ENCODE measurements at places on chromosomes 4 and X. TPM values are rescaled to one million over a fixed set of nuclear protein-coding genes. Genes with fewer than 3 reads are reported as not detected.
A peak's percentile ranks its signal among the peaks of the same experiment; 100 is the strongest.

PRRG3 gene
- not detected for total RNA-seq

MAGIX gene
- 0.59 TPM for total RNA-seq

CAPN6 gene
- total RNA-seq: not detected

TCEAL5 gene
- not detected for total RNA-seq

DNA sequence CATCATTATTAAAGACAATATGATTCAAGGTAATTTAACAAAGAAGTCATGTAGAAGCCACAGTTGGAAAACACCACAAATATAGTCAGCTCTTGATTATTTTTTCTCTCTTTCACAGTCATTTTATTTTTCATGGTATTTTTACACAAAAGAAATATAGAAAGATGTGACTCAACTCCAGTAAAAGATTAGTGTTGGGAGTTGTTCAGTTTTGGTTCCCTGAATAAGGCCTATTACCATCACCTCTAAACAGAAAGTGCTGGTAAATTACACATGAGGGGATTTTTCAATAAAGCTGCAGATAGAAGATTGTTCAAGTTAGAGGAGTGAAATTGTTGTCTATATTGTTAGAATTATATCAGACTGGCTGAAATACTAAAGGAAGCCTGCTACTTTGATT, 107.0 kb downstream of the DDIT4L start:
- no peak for DNase-seq

DNA sequence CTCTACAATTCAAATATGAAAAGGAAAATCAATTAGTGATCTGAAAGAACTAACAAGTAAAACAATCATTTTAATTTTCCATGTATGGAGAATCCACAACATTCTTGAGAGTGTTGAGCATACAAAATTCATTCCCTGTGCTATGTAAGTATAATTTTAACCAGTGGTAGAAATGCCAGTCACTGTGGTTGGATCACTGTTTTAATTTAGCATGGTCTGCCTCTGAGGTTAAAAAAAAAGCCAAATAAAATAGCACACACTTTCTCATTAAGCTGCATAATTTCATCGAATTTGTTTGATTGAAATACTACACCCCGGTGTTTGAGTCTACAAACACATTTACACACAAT, 185.5 kb upstream of the STS start:
- no peak for DNase-seq

DNA sequence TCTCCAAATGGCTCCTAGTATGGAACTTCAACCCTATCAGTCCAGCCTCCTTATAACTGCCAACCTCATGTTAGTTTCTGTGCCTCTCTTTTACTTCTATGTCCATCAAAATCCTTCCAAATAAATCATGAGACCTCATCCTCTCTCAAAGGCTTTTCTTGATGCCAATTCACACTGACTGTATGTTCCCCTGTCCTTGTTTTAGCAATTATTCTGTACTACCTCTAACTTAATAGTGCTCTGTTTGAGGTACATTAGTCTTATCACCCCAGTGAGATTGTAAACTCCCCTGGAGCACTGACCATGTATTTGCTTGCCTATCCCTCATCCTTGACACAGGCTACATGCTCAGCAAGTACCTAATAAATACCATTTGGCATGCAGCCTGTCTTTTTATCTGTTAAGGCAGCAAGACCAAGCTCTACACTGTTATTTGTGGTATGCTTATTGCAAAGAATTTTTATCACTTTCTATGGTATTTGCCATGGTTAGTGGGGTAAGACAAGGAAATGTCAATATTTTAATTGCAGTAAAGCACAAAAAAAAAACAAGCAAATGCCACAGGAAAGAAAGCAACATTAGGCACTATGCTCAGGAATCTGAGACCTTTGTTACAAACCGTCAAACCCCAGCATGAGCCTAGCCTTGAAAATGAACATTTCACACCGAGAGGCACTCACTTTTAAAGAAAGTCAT, 119.2 kb downstream of the SMARCA1 start:
- DNase-seq: no peak

DNA sequence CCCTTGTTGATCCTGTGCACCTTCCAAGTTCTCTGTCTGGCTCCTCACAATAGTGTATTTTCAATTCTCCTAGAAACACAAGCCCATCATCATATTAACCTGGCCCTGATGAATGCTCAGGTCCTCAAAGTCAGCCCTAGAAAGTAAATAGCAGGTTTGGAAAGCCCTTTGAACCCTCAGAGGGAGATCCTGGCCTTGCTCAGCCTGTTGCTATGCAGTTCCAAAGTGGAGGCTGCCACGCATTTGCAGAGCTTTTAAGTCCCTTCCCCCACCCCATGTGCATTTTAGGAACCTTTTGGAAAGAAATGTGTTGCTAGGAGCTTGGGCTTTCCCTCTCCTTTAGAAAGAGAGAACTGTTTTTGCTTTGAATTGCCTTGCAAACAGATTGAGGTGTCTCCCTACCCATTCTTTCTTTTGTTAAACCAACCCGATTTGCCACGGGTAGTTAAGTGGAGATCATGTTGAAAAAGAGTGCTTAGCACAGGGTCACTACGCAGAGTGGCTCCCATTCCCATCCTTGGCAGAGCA, 12.2 kb downstream of the MAMLD1 start:
- no peak for DNase-seq

DNA sequence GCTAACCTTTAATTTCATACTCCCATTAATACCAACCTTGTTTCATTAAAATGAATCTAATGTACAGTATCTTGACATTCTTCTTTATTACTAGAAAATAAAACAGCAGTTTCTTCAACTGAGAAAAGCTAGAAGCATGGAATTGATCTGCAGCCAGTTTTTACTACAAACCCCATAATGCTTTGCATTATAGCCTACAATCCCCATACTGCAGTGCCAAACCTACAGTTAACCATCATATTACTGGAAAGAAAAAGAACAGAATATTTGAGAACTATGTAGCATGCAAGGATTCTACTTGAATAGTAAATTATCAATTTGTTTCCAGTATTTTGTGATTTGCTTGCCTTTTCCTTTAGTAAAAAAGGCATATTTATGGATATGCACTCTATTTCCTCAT, 3.2 kb upstream of the IL1RAPL1 start:
- DNase-seq: no peak

DNA sequence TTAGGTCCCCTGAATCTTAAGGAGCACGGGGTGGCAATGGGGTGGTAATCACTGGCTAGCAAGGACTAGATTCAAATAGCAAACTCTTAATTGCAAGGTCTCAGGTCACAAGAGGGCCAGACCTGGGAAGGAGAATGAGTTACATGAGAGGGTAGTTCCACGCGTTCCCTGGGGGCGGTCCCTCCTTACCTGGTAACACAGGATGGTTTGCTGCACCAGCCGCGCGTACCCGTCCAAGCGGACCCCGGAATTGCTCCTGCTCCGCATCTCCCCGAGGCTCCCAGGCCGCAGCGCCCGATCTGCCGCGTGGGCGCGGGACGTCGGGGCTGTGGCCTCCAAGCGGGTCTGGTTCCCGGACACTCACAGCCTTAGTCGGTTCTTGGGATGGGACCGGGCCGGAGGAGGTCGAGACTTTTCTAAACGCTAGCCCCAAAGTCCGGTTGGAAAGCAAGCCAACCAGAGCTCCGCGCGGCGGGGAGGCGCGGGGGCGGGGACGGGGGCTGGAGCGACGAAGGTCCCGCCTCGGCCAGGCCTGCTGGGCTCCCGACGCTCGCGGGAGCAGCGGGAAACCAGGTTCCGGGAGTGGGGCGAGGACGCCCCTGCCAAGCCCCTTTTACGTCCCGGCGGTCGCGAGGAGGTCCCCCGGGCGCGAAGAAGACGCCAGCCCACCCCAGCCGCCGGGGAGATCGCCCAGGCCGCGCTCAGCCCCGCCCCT, at the start of gene PHKA2:
Gene PHKA2, minus strand, starts transcription at position 449 of the 715 bp plus-strand sequence. Its CDS starts 182 bp downstream, at position 267.
- DNase-seq: no peak

DNA sequence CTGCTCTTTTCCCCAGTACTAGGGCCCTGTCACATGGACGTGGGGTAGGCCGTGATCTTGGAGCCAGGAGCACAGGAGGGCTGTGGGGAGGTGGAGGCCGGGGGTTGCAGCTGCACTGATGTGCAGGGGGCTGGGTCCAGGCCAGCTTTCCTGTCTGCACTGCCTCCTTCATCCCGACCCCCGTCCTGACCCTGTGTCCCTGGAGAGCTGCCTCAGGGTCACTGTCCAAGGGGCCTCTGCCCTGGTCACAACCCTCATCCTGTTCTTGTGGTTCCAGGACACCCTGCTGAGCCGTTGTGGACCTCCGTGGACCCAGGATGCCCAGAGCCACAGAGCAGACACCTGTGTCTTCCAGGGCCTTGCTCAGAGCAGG, 91.7 kb upstream of the ADRA2C start:
- DNase-seq: no peak

GRCh38 chr4:74168841-74169240, 10.9 kb downstream of the MTHFD2L start:
- DNase-seq: no peak

DNA sequence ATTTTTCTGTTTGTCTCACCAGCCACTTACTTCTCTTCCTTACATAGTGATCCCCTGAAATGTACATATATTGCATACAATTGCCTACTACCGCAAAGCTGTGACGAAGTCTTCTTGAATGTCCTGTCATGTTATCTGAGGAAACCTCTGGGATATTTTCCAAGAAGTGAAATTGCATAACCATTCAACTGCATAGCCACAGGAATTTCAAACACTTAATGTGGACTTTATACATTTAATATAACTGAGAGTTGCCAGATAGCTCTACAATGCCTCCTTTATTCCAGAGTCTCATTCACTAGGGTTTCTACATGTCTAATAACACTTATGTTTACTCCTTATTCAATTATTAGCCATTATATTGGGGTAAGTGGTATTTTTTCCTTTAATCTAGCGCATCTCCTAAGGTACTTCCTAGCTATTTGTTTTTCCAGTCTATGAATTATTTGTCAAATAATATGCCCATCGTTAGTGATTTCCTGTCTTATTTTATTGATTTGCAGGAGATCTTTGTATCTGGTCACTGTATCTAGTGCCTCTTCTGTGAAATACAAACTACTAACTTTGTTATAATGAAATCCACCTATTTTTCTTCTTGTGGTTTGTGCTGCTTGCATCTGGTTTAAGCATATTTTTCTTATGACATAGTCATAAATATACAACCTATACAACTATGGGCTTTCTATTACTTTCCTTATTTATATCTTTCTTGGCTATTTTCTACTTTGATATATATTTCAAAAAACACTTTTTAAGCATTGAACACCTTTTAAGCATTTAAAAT, 69.2 kb upstream of the GRID2 start:
- DNase-seq: no peak

DNA sequence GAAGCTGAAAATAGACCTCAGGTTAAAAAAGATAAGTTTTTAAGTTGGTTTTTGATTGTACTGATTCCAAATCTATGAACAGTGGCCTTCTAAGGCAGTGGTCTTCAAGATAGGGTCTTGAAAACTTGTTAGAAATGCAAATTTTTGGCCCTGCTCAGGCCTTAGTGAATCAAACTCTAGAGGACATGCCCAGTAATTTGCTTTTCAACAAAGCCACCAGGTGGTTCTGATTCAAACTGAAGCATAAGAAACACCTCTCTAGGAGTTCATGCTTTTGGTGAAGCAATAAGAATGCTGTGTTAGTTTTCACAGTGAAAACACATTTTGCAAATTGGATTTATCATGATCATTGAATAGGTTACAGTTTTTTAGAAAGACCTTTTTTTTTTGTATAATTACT, 1849.4 kb upstream of the AGA start:
- DNase-seq: no peak

- DNase-seq: no peak
Observed at GRCh38 chr4:7396186-7396910, 38.4 kb downstream of the PSAPL1 start.

- DNase-seq: peak; percentile 8
Observed at GRCh38 chrX:13489454-13489853, 79.9 kb upstream of the EGFL6 start.

- DNase-seq: no peak
Observed at GRCh38 chr4:16290681-16291420, 64.6 kb upstream of the TAPT1 start.

HADH gene
- 7.9 TPM for total RNA-seq

- DNase-seq: no peak
Observed at GRCh38 chr4:111930659-111931058, 214.6 kb upstream of the FAM241A start.

CSAG2 gene
- total RNA-seq: not detected

DNA sequence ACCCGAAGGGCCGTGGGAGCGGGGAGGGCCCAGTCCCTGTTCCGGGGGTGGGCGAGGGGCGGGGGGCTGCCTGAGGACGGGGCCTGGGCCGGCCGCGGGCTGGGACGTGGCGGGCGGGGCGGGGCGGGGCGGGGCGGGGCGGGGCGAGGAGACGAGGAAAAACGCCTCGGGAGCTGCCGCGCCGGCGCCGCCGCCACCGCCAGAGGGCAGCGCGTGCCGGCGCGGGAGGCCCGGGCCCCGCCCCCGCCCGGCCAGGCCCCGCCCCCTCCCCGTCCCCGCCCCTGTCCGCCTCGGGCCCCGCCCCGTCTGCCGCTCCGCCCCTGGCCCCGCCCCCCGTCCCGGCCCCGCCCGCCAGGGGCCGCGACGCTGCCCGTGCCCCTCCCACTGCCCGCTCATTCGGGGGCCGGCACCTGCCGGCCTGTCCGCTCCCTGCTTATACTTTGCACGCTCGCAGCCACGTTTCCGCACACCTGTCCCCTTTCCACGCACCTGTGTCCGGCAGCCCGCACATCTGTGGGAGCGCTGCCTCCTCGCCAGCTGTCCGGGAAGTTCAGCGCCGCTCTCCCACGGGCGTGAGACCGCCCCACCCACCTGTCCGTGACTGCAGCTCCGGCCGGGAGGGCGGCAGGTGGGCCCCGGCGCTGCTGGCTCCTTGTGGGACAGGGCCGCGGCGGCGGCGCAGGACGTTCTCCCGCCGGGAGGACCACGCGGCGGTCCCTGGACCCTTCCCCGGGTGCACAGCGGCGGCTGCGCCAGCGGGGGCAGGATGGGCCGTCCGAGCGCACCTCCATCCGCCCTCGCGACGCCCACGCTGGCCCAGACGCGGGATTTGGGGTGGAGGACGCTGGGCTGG, 1.7 kb upstream of the FGFRL1 start:
- no peak for DNase-seq

DNA sequence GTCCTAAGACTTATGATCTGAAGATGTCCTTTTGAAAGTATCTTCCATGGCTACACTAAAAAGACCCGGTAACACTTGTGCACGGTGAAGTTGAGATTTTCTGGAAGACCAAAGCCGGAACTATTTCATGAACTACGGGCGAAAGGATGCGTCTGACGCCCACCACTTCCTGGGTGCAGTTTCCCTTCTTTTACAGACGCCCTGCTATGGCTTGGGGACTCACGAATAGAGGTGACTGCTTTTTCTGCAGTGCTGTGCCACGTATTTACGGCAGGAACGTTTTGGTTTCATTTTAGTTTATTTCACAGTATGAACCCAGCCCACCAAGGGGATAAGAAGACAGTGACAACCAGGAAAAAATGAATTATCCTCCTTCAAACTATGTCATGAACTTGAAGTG, 180.4 kb downstream of the AFAP1 start:
- no peak for DNase-seq

DNA sequence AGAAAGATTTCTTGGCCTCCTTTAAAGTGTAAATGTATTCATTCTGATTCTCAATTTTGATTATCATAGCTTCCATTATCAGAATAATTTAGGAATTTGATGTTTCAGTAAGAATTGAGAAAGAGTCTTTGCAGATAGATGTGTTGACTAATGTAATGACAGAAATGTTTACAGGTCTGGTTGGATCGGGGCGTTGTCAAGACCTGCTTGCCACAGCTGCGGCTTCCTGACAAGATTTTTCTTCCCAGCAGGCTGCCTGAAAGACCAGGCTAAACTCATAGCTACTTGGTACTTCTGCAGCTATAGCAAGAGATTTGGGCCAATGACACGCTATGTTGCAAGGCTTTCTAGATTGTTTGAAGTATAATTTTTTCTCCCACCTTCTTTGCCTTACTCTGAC, 91.5 kb upstream of the ANKRD50 start:
- no peak for DNase-seq
